PC-9 (cell line): ENCODE measurements at places on chromosomes 2 and 18. TPM values are rescaled to one million over a fixed set of nuclear protein-coding genes. Genes with fewer than 3 reads are reported as not detected.

The KCNS3 gene
- 28.8 and 34.9 TPM in 2 replicates for total RNA-seq

The PLEK gene
- not detected in 2 replicates for total RNA-seq

The UPP2 gene
- not detected in 2 replicates for total RNA-seq

The ACOXL gene
- 9.1 and 10.7 TPM in 2 replicates for total RNA-seq

The KLHL29 gene
- 3.1 and 3.4 TPM in 2 replicates for total RNA-seq

The RUFY4 gene
- not detected in 2 replicates for total RNA-seq

The SPDYA gene
- total RNA-seq = 1.9 and 3.0 TPM in 2 replicates

The PLB1 gene
- total RNA-seq = 1.7 and 2.7 TPM in 2 replicates

The VWC2L gene
- not detected in 2 replicates for total RNA-seq

The LYG1 gene
- 0.78 and 1.5 TPM in 2 replicates for total RNA-seq

The SERPINB7 gene
- total RNA-seq = 3.0 and 4.2 TPM in 2 replicates

The TMEM237 gene
- total RNA-seq = 21.6 and 24.5 TPM in 2 replicates
